ENCODE measurements at places on chromosomes 1 and 21.
A peak's percentile ranks its signal among the peaks of the same experiment; 100 is the strongest.

DNA sequence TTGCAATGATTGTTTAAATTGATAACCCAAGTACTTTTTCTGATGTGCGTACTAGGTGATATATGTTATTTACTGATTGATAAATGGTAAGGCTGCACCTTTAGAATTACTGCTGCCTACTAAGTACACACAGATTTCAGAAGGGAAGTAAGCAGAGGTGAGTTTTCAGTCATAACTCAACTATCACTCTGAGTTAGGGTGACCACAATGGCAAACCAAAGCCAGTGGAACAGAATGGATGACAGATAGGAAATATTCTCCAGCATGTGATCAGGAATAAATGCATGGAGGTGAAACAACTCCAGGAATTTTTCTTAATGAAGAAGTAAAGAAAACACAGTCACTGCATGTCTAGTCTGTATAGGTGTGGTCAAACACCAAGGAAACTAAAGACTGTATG, 7.5 kb upstream of the KCNJ15 start:
- no peak for DNase-seq

DNA sequence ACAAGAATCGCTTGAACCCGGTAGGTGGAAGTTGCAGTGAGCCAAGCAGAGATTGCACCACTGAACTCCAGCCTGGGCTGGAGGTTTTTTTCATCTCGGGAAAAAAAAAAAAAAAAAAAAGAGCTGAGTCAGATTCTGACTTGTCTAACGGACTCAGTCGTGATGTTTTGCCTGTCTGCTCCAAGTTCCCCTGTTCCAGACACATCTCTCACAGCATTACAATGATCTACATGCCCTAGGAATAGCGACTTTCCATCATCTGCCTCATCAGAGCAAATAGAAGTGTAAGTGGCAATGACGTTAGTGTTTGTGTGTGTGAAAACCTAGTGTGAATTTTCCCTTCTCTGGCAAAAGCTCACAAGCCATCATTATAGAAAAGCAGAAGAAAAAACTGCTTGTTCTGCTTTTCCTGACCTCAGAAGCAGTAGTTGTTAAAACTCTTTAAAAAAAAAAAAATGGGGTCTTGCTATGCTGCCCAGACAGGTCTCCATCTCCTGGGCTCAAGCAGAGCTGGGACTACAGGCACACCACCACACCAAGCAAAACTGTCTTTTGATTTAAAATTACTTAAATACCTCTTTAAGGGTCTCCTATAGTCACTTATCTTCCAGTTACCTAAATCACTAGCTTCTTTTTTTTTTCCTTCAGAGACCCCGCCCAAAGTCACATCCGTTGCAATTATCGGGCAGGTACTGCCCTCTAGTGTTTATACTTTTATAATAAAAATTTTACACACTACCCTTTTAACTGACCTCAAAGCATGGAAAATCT, 37.3 kb downstream of the PLEKHO1 start:
- DNase-seq = peak; percentile 46

DNA sequence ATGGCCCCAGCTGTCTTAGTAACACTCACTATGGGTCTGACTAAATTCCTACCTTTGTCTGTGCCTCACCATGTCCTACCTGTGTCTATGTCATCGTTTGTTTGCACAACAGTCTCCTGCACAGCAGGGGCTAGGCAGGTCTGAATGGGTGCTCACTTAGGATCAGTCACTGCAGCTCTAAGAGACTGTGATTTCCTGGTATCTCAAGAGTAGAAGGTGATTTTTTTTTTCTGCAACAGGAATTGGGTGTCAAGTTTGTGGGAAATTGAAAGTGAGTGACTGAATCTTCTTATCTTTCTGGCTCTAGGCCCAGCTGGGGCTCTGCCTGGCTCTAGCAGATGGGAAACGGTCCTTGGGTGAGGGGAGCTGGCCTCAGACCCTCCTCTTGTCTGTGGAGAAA, 46.4 kb upstream of the TRABD2B start:
- no peak for DNase-seq

GRCh38 chr1:166166329-166166697, 488 bp downstream of the FAM78B start:
- DNase-seq = no peak

- DNase-seq = no peak
These were observed 31.9 kb downstream of the KIF14 start for GRCh38 chr1:200588698-200589097.
